ENCODE measurements at places on chromosomes 7 and 10. TPM values are rescaled to one million over a fixed set of nuclear protein-coding genes. Genes with fewer than 3 reads are reported as not detected.

DNAH11 gene
- 0.22 TPM for total RNA-seq

INSIG1 gene
- 95.2 TPM for total RNA-seq

TLX1 gene
- 14.3 TPM for total RNA-seq

MYPN gene
- not detected for total RNA-seq

C10orf67 gene
- total RNA-seq = not detected

ATG9B gene
- total RNA-seq = 9.4 TPM
